Muscle of leg (tissue), 16 donors: ENCODE measurements at places on chromosomes 6 and 20. TPM values are rescaled to one million over a fixed set of nuclear protein-coding genes. Genes with fewer than 3 reads are reported as not detected.
A peak's percentile ranks its signal among the peaks of the same experiment; 100 is the strongest.

PAK5 gene
- total RNA-seq = 0.04 TPM

EYS gene
- 1.1 TPM for total RNA-seq

TASP1 gene
- 10.7 TPM for total RNA-seq

PRICKLE4 gene
- 2.6 TPM for total RNA-seq

FRK gene
- total RNA-seq = 0.40 TPM

DUSP15 gene
- total RNA-seq = 1.6 TPM

FERMT1 gene
- total RNA-seq = 0.58 TPM

ZNF343 gene
- 11.2 TPM for total RNA-seq

HAO1 gene
- not detected for total RNA-seq

SNAP91 gene
- total RNA-seq = 2.3 TPM

RPS10 gene
- 3,799 TPM for total RNA-seq

MOXD1 gene
- total RNA-seq = 3.1 TPM

- no peaks in the 10 kb centered on the region for H3K36me3 ChIP-seq
- H3K4me3 ChIP-seq = no peak overlapping the region
- peak; percentile 99 for DNase-seq
- peaks cover 57% of the 10 kb centered on the region for H3K4me1 ChIP-seq
Measured at GRCh38 chr20:58471193-58472164, 43.7 kb downstream of the APCDD1L start.

- H3K4me3 ChIP-seq = no peak overlapping the region
- peak; percentile 67 for DNase-seq
- peak overlapping the region; percentile 23 for H3K27ac ChIP-seq
- H3K27me3 ChIP-seq = no peaks in the 10 kb centered on the region
- no peaks in the 10 kb centered on the region for H3K36me3 ChIP-seq
Measured at GRCh38 chr6:15026832-15027231, 219.0 kb upstream of the JARID2 start.

DNA sequence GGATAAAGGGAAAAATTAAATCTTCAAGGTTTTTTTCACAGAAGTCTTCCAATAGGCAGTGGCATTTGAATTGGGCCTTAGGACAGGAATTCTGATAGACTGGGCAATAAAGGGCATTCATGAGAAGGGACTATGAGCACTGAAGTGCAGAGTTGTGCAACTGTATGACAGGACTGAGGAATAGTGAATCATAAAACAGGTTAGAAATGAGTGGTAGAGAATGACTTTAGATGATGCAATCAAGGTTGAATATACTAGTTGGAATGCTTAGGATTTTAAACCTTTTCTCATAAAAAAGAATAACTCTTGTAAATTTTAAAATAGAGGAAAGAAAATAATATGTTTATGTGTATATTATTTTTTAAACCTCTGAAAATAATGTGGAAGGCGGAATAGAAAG is 944.7 kb downstream of the PHF3 start:
- no peaks in the 10 kb centered on the region for H3K4me1 ChIP-seq
- no peaks in the 10 kb centered on the region for H3K27me3 ChIP-seq

DNA sequence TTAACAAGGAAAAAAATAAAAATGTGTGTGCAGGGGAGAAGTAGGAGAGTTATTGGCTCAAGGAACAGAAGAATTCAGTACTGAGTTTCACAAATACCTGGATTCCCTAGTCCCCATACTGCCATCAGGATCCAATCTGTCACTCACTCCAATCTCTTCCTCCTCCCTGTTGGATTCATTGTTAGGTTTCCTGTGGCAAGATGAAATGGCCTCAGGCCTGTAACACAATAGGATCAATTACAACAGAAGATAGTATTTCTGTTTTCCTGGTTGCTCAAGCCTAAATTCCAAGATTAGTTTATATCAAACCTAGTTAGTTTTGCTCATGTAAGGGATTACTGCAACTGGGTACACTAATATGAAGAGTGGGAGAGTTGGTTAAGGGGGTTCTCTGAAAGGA is 24.4 kb downstream of the HCRTR2 start:
- no peak overlapping the region for H3K27ac ChIP-seq
- DNase-seq = no peak
- no peaks in the 10 kb centered on the region for H3K36me3 ChIP-seq
- no peaks in the 10 kb centered on the region for H3K27me3 ChIP-seq

- no peaks in the 10 kb centered on the region for H3K36me3 ChIP-seq
- H3K4me3 ChIP-seq = no peak overlapping the region
- no peaks in the 10 kb centered on the region for H3K4me1 ChIP-seq
- no peaks in the 10 kb centered on the region for H3K27me3 ChIP-seq
- no peak overlapping the region for H3K27ac ChIP-seq
Measured at GRCh38 chr6:38901802-38902522, 146.6 kb upstream of the GLP1R start.

DNA sequence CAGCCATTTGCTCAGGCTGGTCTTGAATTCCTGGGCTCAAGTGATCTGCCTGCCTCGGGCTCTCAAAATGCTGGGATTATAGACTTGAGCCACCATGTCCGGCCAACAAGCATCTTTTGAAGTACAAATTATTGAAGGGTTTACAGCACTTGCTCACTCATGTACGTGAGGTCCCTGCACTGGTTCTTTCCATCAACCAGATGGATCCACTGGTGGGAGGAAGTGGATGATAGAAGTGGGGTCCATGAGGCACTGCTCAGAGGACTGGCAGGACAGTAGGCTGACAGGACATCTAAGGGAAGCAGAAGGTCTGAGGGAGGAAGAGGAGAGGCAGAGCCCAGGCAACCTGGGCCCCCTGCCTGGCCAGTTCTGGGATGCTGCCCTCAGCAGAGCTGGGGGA is 109.2 kb upstream of the NXT1 start:
- DNase-seq = no peak
- H3K4me1 ChIP-seq = no peaks in the 10 kb centered on the region
- H3K4me3 ChIP-seq = no peak overlapping the region
- H3K27ac ChIP-seq = no peak overlapping the region

- no peaks in the 10 kb centered on the region for H3K27me3 ChIP-seq
- H3K4me1 ChIP-seq = peaks cover 60% of the 10 kb centered on the region
- H3K27ac ChIP-seq = no peak overlapping the region
- H3K36me3 ChIP-seq = no peaks in the 10 kb centered on the region
- DNase-seq = no peak
Measured at GRCh38 chr6:158006821-158007570, 25.3 kb downstream of the SYNJ2 start.

DNA sequence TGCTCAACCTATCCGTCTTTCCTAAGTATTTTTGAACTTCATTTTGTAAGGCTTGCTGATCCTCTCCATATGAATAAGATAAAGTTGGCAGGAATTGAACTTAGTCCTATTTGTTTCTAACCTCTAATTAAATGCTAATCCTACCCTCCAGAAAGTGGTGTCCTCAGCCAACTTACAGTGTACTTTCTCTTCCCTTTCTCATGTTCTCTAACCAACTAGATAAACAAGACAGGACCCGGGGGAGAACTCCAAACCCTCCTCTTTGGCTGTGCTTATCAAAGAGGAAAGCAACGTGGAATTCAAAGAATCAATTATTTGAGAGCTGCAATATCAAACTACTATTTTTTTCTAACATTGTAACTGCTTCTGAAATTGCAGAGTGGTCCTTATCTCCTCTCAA is 56.5 kb upstream of the NRSN1 start:
- DNase-seq = peak; percentile 23
- no peaks in the 10 kb centered on the region for H3K4me1 ChIP-seq
- H3K27ac ChIP-seq = no peak overlapping the region

DNA sequence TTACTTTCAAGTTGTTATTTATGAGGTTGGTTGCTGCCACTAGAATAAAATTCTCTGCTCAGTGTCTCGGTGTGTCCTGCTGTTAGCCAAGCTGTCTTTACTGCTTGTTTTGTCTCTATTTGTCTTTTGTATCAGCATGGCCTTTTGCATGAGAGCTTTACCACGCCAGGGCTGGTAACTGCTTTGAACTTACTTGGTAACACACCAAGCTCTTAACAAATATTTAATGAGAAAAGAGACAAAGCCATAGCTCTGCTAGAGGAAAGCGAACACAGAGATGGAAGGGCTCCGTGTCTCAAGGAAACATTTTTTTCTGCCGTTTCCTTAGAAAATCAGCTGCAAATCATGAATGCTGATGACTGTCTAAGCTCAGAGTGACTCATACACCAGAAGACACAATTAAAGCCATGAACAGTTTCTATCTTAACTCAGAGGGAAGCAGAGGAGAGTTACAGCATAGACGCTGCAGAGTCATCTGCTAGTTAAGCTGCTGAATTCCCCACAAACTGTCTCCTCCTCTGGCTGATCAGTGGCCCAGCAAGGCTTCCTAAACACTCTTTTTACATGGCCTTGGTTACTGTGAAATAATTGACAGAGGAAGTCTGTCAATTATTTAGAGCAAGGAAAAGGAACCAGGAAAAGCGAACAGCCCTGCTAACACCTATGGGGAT is 44.8 kb downstream of the AGPAT4 start:
- peaks cover 9% of the 10 kb centered on the region for H3K36me3 ChIP-seq
- no peak overlapping the region for H3K4me3 ChIP-seq
- H3K27me3 ChIP-seq = no peaks in the 10 kb centered on the region
- peak; percentile 40 for DNase-seq

GRCh38 chr20:16313917-16314316 is 259.3 kb downstream of the KIF16B start:
- H3K4me3 ChIP-seq = no peak overlapping the region
- H3K27ac ChIP-seq = no peak overlapping the region

DNA sequence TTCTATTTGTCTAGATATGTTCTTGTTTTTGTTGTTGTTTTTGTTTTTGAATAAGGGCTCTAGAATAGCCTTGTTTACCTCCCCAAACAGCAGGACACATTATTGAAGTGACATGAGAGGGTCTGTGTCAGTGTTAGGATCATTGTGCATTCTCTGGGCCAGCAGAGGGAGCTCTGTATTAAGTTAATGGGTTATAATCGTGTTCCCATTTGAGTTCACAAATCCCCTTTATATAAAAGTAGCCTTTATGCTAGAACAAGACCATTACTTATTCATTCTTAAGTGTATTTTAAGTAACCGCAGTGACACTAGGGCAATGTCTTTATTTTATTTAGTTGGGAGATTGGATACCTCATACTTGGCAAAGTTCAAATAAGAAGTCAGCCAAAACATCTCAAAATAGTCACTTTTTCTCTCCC is 44.8 kb downstream of the STK4 start:
- no peak overlapping the region for H3K27ac ChIP-seq
- peak; percentile 68 for DNase-seq
- peaks cover 5% of the 10 kb centered on the region for H3K36me3 ChIP-seq
- H3K4me1 ChIP-seq = no peaks in the 10 kb centered on the region
- no peaks in the 10 kb centered on the region for H3K27me3 ChIP-seq

DNA sequence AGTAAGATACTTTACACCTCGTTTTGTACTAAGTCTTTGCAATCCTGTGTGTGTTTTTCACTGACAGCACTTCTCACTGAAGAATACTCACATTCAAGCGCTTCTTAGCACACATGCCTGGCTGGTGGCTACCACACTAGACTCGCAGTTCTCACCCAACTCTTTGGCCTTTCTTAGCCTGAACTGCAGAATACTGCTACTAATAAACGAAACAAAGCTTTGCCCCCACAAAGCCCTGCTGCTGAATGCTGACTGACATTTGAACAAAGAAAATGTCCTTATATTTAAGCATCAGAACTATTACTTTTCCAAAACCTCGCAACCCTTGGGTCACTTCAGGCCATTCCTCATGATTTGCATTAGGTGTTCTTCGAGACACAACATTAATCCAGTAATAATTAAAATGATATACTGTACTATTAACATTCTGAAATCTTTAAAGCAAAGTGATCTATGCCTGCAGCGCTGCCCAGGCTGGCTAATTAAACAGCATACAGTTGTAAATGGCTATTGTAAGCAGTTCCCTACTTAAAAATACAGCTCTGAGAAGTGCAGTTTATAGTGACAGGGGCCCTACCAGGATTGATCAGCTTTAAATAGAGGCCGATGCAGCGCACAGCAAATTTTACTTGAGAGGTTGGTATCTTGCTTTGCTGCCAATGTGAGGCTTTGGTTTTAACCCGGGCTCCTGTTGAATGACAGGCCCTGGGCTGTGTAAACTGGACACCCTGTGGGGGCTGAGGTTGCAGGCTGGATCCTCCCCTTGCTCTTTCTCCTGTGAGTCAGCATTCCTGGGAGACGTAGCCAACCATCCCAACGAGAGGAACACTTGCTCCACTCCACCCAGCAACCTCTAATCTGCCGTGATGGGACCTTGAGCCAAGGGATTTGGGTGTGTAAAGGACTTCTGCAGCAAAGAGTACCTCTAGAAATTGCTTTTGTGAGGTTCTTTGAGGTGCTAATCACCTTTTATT is 899.0 kb downstream of the TFAP2A start:
- no peak for DNase-seq
- H3K27ac ChIP-seq = no peak overlapping the region
- H3K27me3 ChIP-seq = no peaks in the 10 kb centered on the region

DNA sequence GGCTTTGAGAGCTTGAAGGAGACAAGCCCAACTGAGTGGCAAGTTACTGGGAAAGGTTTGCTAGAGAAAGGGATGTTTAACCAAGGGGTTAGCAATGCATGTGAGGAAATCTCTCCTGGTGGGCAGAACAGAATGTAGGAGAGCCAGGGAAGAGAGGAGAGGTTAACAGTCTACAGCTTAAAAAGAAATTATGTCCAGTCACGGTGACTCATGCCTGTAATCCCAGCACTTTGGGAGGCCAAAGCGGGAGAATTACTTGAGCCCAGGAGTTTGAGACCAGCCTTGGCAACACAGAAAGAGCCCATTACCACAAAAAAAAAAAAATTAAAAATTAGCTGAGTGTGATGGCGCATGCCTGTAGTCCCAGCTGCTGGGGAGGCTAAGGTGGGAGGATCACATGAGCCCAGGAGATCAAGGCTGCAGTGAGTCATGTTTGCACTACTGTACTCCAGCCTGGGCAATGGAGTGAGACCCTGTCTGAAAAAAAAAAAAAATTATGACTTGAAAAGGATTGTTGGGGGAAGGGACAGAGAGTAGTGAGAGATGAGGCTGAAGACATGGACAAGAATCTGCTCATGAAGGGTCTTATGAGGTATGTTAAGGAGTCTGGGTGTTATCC is 264.9 kb downstream of the TBC1D7 start:
- no peak overlapping the region for H3K4me3 ChIP-seq
- no peak overlapping the region for H3K27ac ChIP-seq
- H3K27me3 ChIP-seq = no peaks in the 10 kb centered on the region
- no peaks in the 10 kb centered on the region for H3K36me3 ChIP-seq
- no peaks in the 10 kb centered on the region for H3K4me1 ChIP-seq

DNA sequence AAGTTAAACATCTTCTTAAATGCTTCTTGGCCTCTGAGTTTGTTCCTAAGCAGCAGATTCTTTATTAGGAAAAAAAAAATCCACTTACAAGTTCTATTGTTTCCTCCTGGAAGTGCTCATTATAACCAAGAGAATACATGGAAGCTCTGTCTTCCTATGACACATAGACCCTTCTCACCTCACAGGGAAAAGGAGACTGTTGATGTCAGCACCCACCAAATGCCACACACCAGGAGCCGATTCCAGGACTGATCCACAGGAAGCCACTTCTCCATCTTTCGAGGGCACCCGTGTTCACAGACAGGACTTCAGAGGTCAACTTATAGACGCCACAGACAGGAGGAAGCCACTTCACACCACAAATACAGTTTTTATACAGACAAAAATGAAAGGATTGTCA is 13.4 kb upstream of the BNIP5 start:
- H3K4me1 ChIP-seq = peaks cover 2% of the 10 kb centered on the region
- no peak for DNase-seq
- H3K27ac ChIP-seq = no peak overlapping the region
- no peaks in the 10 kb centered on the region for H3K36me3 ChIP-seq

- H3K4me1 ChIP-seq = peaks cover 4% of the 10 kb centered on the region
- no peaks in the 10 kb centered on the region for H3K36me3 ChIP-seq
- H3K27ac ChIP-seq = no peak overlapping the region
- DNase-seq = no peak
- no peak overlapping the region for H3K4me3 ChIP-seq
Measured at GRCh38 chr6:43313813-43314212, 5.2 kb upstream of the CRIP3 start.

- H3K27me3 ChIP-seq = no peaks in the 10 kb centered on the region
- H3K4me1 ChIP-seq = peaks cover 19% of the 10 kb centered on the region
- peak overlapping the region; percentile 71 for H3K27ac ChIP-seq
- H3K36me3 ChIP-seq = no peaks in the 10 kb centered on the region
Measured at GRCh38 chr20:39698752-39699151, 736.6 kb downstream of the DHX35 start.
